ENCODE measurements at places on chromosomes 16 and 17. TPM values are rescaled to one million over a fixed set of nuclear protein-coding genes. Genes with fewer than 3 reads are reported as not detected.

Gene SLC38A8
- total RNA-seq, result not detected

Gene CPHXL2
- not detected for total RNA-seq

Gene SLC35G6
- not detected for total RNA-seq

Gene MYH3
- total RNA-seq, result 4.3 TPM

Gene NPIPB9
- total RNA-seq, result 1.6 TPM

Gene MPO
- total RNA-seq, result 2.0 TPM

Gene RNF222
- total RNA-seq, result not detected

Gene OTOP3
- total RNA-seq, result not detected

Gene ELOB
- total RNA-seq, result 228 TPM

Gene ATPAF2
- total RNA-seq, result 22.8 TPM

Gene KRT16
- total RNA-seq, result 0.85 TPM

Gene TIMP2
- 720 TPM for total RNA-seq

Gene TSPOAP1
- 17.8 TPM for total RNA-seq

Gene HLF
- total RNA-seq, result 21.4 TPM

DNA sequence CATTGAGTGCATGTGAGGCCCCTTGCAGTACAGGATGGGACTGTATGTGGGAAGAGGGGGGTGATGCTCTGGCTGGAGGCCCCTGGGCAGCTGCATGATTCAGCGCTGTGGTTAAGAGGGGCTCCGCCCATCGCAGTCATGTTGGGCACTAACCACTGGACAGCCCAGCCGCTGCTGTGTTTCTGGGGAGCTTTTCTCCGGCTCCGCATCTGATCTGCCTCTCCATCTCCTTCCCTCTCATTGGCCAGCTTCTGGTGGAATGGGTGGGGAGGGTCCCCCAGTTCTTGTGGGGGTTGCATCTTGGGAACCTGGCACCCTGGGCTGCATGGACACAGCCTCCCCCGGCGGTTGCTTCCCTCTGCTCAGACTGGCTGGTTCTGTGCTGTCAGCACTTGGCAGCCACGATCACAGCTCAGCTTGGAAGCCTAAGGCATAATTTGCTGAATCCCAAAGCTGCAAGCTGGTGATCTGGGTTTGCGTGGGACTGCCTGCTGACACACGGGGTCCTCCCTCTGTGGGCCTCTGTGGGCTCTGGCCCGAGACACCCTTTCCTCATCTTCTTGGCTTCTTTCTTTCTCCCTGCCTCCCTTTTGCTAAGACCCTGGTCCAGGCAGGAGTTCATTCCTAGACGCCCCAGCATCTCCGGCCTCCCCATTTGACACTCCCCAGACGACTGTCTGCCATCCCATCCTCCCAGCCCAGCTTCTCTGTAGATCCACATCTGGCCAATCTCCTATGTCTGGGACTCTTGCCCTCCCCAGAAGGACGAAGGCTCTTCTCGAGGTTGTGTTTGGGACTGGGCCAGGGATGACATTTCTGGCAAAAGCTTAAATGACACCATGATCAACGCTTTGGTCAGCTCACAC is 168.3 kb downstream of the SEC14L1 start:
- no peak for DNase-seq

DNA sequence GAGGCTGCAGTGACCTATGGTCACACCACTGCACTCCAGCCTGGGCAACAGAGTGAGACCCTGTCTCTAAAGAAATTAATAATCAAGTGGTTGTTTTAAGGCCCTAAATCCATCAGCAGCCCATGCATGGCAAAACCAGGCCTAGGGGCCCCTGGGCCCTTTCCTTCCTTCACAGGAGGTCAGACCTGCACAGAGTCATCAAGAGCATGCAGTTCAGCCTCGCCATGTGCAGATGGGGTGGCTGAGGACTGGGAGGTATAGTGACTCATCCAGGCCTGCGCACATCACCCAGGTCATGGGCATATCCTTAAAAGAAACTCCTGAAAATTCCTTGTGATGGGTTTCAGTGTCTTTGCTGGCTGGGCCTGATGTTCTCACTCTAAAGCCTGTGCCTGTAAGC is 72.4 kb upstream of the AMZ2 start:
- DNase-seq, result no peak

GRCh38 chr17:79933863-79934652 is 94.8 kb upstream of the CBX4 start:
- no peak for DNase-seq

GRCh38 chr17:52138752-52139151 is 19.8 kb downstream of the CA10 start:
- DNase-seq, result no peak

GRCh38 chr17:13635951-13636350 is 34.2 kb upstream of the HS3ST3A1 start:
- no peak for DNase-seq

DNA sequence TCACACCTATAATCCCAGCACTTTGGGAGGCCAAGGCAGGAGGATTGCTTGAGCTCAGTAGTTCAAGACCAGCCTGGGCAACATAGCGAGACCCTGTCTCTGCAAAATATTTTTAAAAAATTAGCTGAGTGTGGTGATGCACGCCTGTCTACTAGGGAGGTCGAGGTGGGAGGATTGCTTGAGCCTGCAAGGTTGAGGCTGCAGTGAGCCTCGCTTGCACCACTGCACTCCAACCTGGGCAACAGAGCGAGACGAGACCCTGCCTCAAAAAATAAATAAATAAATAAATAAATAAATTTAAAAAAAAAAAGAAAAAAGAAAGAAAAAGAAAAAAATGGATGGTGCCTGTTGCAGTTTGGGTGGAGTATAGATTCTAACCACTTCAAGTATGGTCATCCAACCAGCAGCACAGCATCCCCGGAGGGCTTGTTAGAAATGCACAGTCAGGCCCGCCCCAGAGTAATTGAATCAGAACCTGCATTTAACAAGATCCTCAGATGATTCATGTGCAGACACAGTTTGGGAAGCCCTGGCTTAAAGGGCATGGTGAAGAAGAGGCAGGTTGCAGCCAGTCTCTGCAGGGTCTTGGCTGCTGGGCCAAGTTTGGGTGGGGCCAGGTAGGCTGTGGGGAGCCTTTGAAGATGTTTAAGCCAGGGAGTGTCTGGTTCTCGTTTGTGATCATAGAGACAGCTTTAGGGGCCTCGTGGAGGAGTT is 40.8 kb downstream of the MRC2 start:
- DNase-seq, result peak; percentile 28

GRCh38 chr17:61846088-61846487 is 17.2 kb downstream of the BRIP1 start:
- no peak for DNase-seq

GRCh38 chr17:2042933-2043332 is 1.1 kb downstream of the OVCA2 start:
- no peak for DNase-seq

GRCh38 chr17:48294020-48294805 is 135.8 kb downstream of the SKAP1 start:
- DNase-seq, result no peak

DNA sequence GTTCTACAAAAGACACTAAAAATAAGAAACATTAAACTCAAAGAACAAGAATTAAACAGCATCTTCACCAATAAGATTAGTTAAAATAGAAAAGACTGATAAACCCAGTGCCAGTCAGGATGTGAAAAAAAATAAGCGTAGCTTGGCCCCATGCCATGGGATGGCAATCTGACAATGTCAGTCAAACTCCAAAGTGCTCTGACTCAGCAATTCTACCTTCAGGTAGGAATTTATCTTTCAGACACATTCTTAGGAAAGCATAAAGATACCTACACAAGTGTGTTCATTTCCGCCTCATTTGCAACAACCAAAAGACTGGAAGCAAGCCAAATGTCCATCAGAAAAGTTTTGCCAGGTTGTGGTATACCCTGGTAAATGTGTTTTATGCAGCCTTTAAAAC is 9.1 kb upstream of the MPO start:
- no peak for DNase-seq

DNA sequence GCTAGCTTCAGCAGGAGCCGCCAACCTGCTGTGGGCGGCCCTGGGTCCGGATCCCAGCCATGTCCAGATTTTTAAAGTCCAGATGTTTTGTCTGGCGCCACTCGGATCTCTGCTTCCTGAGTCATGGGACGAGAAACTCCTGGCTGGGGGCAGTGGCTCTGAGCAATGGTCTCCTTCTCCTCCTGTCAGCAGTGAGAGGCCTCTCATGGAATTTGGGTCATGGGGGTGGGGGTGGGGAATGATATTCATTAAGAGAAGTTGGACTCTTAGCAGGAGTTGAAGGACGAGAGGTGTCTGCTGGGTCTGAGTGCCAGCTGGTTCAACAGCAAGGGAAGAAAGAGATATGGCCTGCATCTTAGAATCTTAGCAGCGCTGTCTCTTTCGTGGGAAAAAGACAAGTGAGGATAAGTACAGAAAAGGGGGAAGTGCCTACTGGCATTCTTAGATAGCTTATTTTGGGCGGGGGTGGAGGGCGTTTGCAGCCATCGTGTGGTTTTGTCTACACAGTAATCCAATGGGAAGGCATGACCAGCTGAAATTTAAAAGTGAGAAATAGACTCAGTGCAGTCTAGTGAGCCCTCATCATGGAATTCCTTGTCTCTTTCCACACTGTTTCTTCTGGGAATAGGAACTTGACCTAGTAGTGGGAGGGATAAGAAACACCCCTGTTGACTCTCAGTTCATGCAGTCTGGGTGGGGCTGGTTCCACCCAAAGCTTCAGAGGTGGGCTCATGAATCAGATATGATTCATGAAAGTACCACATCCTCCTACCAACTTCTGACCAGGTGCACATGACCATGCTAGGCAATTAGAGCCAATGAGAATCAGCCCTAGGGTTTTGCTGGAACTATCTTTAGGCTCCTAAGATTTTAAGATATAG is 80.5 kb downstream of the MYH13 start:
- no peak for DNase-seq

GRCh38 chr17:76843703-76844484 is 24.3 kb upstream of the MGAT5B start:
- no peak for DNase-seq

DNA sequence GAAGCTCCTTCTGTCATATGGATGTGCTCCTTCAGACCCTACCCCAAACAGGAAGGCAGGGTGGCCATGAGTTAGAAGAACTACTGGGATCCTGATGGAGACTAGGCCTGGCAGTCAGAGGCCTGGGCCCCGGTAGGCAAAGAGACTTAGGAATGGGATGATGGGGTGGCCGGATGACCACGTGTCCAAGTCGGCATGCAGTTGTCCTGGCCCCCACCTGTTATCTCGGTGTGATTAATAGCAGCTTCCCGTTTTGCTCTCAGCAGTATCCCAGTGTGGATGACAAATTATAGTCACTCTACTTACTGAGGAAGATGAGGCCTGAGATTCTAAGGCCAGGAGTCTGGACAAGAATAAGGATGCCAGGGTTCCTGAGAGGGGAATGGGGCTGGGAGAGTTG is 1.5 kb downstream of the TNFSF12 start:
- no peak for DNase-seq

- no peak for DNase-seq
Observed at GRCh38 chr17:59856859-59857794, 35.6 kb downstream of the TUBD1 start.

DNA sequence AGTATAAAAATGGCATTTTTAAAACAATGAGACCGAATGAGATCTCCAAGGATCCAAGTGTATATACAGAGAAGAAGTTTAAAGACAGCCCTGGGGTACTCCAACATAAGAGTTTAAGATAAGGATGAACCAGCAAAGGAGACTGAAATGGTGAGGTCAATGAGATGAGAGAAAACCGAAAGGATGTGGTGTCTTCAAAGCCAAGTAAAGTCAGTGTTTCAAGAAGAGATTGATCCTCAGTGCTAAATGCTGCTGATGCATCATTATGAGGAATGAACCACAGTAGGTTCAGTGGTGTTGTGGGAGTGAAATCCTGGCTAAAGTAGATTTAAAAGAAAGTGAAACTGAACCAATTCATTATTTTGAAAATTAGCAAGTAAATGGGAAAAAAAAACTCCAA is 38.1 kb upstream of the NLK start:
- no peak for DNase-seq

DNA sequence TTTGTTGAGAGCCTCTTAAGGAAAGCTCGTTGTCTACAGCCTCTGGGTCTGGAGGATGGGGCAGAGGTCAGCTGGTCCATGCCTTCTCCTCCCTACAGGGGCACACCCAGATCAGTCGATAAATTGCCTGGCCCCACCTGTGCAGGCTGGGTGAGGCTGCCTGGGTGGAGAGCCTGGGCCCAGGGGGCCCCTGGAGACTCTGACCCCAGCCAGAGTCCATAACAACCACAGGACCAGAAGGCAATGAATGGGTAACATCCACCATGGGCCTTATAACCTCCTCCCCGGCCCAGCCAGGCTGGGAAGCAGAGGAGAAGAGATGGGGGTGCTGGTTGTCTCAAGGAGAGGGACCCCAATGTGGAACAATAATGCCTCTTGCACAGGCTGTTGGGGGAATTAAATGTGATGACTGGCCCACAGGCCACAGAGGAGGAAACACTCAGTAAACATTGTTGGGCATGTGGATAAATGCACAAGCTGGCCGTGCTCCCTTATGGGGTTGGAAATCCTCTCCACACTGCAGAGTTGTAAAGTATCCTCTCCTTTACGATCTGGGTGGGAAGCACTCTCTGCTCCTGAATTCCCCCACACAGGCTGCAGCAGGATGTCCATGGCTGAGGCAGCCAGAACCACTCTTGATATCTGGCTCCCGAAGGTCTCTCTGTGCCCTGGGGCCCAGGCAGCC is 56.7 kb upstream of the TOB1 start:
- no peak for DNase-seq

All from sciatic nerve (tissue), 2 donors.